ENCODE measurements at places on chromosomes 16 and 17. TPM values are rescaled to one million over a fixed set of nuclear protein-coding genes. Genes with fewer than 3 reads are reported as not detected.

DNA sequence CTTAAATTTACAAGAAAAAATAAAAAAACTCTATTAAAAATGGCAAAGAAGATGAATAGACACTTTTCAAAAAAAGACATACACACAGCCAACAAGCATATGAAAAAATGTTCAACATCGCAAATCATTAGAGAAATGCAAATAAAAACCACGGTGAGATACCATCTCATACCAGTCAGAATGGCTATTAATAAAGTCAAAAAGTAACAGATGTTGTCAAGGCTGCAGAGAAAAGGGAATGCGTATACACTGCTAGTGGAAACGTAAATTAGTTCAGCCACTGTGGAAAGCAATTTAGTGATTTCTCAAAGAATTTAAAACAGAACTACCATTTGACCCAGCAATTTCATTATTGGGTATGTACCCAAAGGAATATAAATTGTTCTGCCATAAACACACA lies 31.4 kb downstream of the CAPNS2 start:
- H3K4me3 ChIP-seq = no peak overlapping the region
- no peaks in the 10 kb centered on the region for H3K36me3 ChIP-seq
- H3K4me1 ChIP-seq = no peaks in the 10 kb centered on the region
- H3K27ac ChIP-seq = no peak overlapping the region

GRCh38 chr17:79941088-79942010 lies 94.3 kb downstream of the TBC1D16 start:
- H3K36me3 ChIP-seq = no peaks in the 10 kb centered on the region
- H3K27ac ChIP-seq = no peak overlapping the region
- no peaks in the 10 kb centered on the region for H3K27me3 ChIP-seq
- no peak for DNase-seq
- H3K4me1 ChIP-seq = peaks cover 6% of the 10 kb centered on the region

TEKT5 gene
- total RNA-seq = not detected

CCL14 gene
- not detected for total RNA-seq

TERB1 gene
- not detected for total RNA-seq

MYO15A gene
- total RNA-seq = 0.36 TPM

LRRC37A gene
- total RNA-seq = 2.7 TPM
